ENCODE measurements at places on chromosomes 5 and 9.

- DNase-seq: peak; percentile 58
Observed at GRCh38 chr5:159208514-159209437, 577 bp downstream of the RNF145 start.

GRCh38 chr5:154163327-154164248 lies 26.9 kb upstream of the GALNT10 start:
- DNase-seq: no peak

DNA sequence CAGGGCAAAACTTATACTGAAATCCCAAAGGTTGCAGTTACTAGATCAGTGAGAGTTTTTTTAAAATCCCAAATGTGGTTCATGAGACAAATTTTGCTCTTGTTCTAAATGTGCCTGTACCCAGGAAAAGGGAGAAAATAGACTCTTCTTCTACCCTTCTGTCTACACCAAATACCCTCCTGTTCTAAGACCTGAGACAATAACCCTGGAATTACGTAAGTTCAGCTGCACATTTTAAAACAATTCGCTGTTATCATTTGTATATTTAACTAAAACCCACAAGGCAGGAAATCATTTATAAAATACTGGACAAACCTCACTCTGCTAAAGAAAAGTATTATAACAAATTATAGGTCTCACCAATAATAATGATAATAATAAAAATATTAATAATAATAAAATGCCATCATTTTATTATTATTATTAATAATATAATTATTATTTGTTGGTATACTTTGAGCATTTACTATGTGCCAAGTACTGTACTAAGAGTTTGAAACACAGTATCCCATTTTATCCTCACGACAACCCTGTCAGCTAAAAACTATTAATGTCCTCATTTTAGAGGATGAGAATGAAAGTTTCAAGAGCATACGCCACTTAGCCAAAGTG lies 49.8 kb upstream of the AFAP1L1 start:
- DNase-seq: no peak

DNA sequence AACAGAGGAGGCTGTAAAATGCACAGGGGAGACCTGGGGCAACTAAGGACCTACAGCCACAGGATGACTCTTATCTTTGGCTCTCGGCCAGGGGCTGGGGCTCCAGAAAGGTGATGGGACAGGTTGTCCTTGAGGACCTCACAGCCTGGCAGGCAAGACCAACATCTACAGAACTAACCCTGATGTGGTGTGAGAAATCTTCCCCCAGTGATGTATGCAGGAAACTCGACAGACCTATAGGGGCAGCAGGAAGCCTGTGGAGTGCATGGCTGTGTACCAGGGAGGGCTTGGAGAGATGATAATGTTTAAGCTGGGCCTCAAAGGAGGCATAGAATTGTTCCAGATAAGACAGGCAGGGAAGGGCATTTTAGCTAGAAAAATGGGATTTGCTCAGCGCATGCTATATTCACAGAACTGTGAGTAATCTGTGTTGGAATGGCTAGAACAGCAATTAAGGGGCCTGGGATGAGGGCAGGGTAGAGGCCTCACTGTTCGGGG lies 68.5 kb upstream of the SLC25A51 start:
- peak; percentile 42 for DNase-seq

DNA sequence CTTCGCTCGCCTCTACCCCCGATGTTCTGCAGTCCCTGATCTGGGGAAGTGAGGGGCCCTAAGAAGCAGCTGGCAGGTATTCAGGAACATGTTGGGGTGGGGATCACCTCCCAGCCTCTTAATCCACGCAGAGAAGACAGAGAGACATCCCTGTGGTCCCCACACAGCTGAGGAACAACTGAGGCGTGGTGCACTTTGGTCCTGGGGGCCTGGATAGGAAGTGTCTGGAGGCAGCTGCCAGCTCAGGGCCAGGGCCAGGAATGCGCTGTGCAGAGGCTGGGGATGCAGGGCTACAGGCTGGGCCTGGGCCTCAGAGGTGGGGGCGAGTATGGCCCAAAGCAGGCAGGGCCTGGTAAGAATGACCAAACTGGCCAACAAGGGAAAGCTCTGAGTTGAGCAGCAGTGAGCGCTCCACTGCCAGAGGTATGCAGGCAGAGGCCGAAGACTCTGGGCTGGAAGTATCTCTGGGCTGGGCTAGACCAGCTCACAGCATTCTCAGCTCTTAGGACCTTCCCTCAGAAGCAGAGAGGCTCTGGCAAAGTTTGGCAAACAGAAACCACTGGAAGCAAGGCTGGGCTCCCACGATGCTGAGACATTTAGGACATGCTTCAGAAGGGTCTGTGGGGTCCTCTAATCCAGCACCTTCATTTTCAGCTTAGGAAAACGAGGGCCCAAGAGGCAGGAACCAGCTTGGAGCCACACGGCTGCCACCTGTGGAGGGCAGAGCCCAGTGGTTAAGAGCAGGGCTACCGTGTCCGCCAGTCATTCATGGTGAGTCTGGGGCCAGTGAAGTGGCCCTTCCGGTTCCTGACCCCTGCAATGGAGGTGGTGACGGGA lies 174.4 kb downstream of the GAPVD1 start:
- no peak for DNase-seq

DNA sequence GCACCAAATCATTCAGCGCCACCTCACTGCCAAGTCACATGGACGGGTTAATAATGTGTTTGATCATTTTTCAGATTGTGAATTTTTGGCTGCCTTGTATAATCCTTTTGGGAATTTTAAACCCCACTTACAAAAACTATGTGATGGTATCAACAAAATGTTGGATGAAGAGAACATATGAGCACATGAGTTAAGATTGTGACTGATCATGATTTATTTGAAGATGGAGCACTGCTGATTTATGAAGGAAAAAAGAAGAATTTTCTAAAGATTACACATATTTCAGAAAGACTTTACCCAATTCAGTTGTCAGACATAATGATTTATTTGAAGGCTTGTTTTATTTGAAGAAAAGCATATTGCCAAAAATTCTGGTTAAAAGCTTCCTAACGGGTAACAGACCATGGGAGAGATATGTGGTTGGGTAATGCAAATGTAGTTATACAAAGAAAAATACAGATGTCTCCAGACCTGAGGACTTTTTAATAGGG lies 37.4 kb downstream of the TNFAIP8 start:
- DNase-seq: peak; percentile 78

Data from fibroblast of skin of right biceps (primary cell).